Foreskin fibroblast (primary cell): ENCODE measurements at places on chromosomes 3 and 15.

- no peak for DNase-seq
Measured at GRCh38 chr3:154361099-154361498, 36.8 kb upstream of the DHX36 start.

DNA sequence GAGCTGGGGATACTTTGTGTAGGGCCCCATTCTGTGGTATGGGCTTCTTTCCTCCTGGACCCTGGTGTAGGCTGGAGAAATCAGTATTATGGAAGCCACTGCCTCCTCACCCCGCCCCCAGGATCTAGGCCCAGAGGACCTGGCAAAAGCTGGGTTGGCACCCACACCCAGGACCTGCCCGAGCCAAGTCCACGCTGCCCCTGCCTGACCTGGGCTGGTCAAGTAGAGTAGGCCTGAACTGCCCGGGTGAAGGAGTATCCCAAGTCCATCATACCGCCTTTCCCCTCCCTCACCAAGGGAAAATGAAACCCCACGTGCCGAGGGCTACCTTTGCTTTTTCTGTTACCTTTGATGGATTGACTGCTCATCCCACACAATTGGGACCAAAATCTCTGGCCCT is 37.7 kb upstream of the TRAK1 start:
- no peak for DNase-seq

DNA sequence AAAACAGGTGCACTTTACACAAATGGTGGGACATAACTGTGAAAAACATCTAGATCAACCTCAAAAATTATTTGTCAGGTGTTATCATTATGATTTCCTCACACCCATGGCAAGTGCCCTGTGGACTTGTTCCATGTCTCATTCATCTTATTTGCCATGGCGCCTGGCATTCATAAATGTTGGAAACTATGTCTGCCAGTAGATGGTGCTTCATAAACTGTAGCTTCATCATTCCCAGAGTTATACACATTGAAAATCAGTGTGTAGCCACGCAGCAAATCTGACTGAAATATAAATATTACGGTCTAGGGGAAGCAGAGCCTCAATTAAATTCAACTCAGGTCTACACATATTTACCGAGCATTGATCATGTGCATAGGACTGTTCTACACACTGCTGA is 90.7 kb downstream of the IMPG2 start:
- peak; percentile 4 for DNase-seq

DNA sequence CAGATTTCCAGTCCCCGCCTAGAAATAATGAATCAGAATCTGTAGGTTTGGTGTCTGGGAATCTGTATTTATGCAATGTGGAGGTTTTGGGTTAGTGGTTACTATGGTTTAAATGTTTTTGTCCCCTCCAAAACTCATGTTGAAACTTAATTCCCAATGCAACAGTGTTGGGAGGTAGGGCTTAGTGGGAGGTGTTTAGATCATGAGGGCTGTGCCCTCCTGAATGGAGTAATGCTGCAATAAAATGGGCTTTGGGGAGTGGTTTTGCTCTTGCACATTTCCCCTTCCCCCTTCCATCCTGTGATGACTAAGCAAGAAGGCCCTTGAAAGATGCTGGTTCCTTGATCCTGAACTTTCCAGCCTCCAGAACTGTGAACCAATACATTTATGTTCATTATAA is 9.2 kb upstream of the RFC4 start:
- peak; percentile 78 for DNase-seq

DNA sequence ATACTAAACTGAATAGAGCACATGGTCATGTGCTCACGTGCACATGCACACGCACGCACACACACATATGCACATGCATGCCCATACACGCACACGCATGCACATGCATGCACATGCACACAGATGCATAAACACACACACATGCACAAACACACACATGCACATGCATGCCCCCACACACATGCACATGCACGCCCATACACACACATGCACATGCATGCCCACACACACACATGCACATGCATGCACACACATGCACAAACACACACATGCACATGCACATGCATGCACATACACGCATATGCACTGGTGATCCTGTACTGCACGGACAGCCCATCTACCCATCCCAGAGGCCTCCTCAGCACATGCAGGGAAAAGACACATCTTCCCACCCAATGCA is 426.6 kb downstream of the OCA2 start:
- DNase-seq = no peak

GRCh38 chr3:9736831-9737230 is 5.3 kb downstream of the BRPF1 start:
- DNase-seq = peak; percentile 10
